Stimulated activated CD8-positive, alpha-beta memory T cell treated with anti-CD3 and anti-CD28 coated beads, Interleukin-15, amount 100 ng/mL, for 48 hours (primary cell): ENCODE measurements at places on chromosomes 12 and 14.

DNA sequence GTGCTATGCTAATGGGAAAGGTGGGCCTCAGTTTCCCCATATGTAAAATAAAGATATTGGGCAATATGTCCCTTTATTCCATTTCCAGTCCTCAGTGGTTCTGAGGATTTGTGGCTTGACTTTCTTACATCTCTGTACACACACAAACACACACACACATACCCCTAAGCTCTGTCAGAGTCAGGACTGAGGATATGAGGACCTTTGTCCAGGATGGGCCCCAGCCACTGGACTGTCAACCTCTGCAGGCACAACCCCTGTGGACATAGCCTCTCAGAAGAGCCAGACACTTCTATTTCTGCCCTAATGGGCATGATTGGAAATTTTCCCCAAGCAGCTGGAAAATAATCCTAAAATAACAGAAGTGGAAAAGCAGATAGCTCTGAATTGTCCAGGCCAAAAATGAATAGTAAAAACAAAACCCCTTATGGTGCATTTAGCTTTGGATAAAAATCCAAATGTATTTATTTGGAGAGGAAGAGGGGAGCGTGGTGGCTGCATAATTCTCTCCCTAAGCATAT lies 50.2 kb downstream of the RIN3 start:
- no peak for DNase-seq

GRCh38 chr14:23042162-23042965 lies at the start of gene PSMB11:
TSS of gene PSMB11 (plus strand) at chr14:23042212. CDS start at chr14:23042226, 14 bp downstream.
- no peak for DNase-seq

DNA sequence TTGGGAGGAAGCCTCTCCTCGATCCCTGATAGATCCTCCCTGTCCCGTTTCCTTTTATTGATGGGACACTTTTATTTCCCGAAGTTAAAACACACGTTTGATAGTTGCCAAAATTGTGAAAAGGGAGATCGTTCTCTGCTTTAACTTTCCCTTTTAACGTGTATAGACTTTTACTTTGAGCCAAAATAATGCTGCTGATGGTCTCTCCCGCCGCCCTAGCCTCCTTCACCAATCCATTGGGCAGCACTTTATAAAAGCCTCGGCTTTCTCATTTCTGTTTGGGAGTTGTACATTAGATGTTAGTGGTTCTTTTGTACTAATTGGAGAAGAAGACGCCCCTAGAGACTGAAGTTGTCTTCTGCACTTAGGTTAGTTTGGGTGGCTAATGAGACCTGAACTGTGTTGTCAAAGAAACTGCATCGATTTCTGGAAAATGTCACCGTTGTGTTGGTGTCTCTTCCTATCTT lies 1.4 kb downstream of the TMTC2 start:
- DNase-seq: no peak

DNA sequence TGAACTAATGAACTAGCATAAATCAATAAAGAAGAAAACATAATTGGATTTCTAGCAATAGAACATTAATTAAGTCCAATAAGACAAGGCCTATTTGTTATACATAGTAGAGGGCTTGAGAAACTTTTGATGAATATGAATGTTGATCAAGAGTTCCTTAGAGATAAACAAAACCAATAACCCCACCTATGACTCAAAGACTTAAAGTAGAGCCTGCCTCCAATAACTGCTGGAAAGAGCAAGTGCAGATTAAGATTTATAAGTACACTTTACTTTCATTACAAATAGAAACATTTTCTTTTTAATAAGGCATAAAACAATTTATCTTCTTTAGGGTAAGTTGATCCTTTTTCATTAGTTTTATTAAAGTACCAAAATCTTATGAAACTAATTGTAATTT lies 185.7 kb downstream of the SRGAP1 start:
- DNase-seq: no peak

GRCh38 chr14:58667900-58668299 lies 30.1 kb downstream of the DACT1 start:
- DNase-seq: no peak

GRCh38 chr14:52724360-52724644 lies 5.7 kb upstream of the STYX start:
- no peak for DNase-seq

DNA sequence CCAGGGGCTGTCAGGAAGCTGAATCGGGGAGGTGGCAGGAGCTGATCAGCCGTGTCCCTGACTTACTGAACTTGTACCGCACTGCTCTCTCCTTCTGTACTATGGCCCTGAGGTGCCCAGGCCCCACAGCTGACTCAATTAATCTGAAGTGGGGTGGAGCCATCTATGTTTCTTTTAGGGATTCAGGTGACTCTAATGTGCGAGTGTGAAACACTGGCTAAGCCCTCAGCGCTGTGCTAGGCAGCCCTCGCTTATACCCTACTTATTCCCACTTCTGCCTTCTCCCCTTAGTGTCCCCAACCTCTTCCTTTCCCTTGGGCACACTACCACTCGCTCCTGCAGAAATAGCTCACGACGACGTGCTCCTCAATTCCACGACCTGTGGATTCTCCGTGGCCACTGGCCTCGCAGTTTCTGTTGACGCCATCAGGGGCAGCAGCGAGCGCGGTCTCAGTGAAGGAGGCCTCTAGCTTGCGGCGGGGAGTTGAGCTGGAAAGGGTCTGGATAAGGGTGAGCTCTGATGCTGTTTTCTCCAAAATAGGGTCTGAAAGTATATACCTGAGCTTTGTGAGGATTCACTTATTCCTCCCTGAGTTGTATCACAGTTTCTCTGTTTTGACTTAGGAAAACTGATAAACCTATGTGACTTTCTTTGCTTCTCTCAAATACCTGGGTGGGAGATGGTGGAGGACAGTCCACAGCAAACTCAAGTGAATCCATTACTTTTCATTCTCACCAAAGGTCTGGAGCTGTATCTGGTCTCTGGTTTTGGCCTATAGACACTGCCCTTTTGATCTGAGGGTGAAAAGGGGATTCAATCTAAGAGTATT lies 167.6 kb downstream of the SLC41A2 start:
- DNase-seq: peak; percentile 12
